ENCODE measurements at places on chromosomes 13 and 19. TPM values are rescaled to one million over a fixed set of nuclear protein-coding genes. Genes with fewer than 3 reads are reported as not detected.

The PLK5 gene
- 0.07 TPM for polyA plus RNA-seq

The TLE2 gene
- 26.8 TPM for polyA plus RNA-seq

The MCEMP1 gene
- polyA plus RNA-seq, result 0.44 TPM

The ZNF497 gene
- 3.5 TPM for polyA plus RNA-seq

The ZNF835 gene
- polyA plus RNA-seq, result 4.1 TPM

The MAB21L1 gene
- 0.10 TPM for polyA plus RNA-seq

The EDNRB gene
- 78.2 TPM for polyA plus RNA-seq

The PLPP2 gene
- polyA plus RNA-seq, result 3.0 TPM

The DACT3 gene
- polyA plus RNA-seq, result 23.4 TPM

The C13orf46 gene
- polyA plus RNA-seq, result 0.07 TPM

- DNase-seq, result no peak
Observed at GRCh38 chr19:14002571-14003250, 3.4 kb downstream of the RFX1 start.

DNA sequence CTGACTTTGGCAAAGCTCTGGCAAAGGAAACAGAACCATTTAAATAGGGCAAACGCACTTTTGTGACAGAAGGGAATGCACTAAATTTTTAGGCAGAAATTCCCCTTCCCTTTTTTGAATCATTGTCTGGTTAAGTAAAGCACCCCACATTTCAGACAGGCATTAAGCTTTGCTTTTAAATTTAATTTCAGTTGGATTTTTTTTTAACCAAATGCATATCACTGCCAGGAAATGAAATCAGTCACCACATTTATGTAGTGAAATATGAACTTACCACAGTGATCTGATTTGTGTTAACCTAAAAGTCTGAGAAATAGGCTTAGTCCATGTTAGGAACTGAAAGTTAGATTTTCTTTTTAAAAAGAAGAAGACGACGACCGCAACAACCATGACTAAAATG lies 10.8 kb downstream of the GPR183 start:
- no peak for DNase-seq

GRCh38 chr13:98525456-98526181 lies 51.3 kb downstream of the STK24 start:
- DNase-seq, result no peak

DNA sequence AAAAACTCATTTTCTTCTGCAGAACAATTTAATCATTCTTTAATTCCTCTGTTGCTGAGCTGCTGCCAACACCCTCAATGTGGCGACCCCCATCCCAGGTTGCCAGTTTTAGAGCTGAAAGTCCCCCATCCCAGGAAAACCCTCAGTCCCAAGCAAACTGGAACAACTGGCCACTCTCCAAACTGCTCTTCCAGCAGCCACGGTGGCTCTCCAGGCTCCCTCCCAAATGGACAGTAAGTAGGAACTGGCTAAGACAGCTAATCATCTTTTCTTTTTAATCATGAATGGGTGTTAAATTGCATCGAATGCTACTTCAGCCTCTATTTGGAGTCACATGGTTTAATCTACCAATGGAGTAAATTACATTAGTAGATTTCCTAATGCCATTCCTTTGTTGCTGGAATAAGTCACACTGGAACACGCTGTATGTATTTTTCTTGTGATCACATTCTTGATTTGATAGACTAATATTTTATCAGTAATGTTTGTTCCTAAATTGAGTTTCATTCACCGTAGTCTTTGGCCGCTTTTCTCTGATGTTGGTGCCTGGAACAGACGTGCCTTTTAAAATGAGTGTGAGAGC lies 33.7 kb upstream of the VSTM2B start:
- DNase-seq, result no peak

GRCh38 chr19:1295169-1296012 lies 9.7 kb downstream of the EFNA2 start:
- no peak for DNase-seq

DNA sequence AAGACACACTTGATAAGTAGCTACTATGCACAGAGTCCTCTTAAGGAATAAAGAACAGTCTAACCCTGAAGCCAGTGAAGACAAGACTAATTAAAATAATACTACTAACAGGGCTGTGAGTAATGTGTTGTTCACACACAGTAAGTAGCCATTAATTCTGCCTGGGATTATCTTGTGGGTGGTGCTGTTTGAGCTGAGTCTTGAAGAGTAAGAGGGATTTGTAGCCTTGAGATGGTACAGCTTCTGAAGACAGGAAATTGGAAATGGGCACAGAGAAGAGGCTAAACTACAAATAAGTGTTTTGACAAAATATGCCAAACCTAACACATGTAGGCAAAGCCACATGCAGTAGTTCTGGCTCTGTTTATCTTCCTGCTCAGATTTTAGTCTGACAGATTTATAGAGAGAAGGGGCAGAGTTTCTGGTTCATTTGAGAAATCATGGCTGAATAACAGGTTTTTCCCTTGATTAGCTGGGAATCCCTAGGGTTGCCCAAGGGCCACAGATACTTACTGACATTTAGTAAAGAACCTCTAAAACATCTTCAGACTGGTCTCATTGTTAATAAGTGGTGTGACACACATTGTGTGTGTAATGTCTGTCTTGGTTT lies 38.0 kb downstream of the ITGBL1 start:
- DNase-seq, result no peak

- no peak for DNase-seq
Observed at GRCh38 chr19:54172471-54173358, at the start of gene TMC4. TSS of gene TMC4 (minus strand) at chr19:54173160. CDS start at chr19:54173117, 43 bp downstream.

GRCh38 chr19:49589502-49589905 lies 1.5 kb upstream of the PRR12 start:
- no peak for DNase-seq

- DNase-seq, result no peak
Observed at GRCh38 chr19:12956446-12957388, at the start of gene GADD45GIP1. TSS of gene GADD45GIP1 (minus strand) at chr19:12957223. CDS start at chr19:12957212, 11 bp downstream.

GRCh38 chr13:22357132-22357531 lies 686.3 kb downstream of the FGF9 start:
- DNase-seq, result no peak

GRCh38 chr19:19490214-19490968 lies 25.0 kb downstream of the TSSK6 start:
- DNase-seq, result peak; percentile 81

DNA sequence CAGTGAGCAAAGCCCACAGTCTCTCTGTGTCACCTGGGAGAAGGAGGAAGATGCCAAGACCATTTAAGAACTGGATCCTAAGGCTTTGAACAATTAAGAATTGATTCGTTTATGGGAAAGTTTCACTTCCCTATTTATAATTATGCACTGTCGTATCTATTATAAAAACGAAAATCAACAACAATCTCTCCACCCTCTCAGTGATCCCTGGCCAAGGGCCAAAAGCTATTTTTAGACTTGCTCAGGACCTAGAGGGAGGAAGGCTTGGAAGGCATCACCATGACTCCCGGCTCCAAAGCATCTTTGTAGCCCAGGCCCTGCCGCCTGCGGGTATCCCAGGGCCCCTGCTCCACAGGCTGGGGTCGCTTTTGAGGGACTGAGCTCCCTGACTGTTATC lies 1.3 kb downstream of the RHPN2 start:
- no peak for DNase-seq

DNA sequence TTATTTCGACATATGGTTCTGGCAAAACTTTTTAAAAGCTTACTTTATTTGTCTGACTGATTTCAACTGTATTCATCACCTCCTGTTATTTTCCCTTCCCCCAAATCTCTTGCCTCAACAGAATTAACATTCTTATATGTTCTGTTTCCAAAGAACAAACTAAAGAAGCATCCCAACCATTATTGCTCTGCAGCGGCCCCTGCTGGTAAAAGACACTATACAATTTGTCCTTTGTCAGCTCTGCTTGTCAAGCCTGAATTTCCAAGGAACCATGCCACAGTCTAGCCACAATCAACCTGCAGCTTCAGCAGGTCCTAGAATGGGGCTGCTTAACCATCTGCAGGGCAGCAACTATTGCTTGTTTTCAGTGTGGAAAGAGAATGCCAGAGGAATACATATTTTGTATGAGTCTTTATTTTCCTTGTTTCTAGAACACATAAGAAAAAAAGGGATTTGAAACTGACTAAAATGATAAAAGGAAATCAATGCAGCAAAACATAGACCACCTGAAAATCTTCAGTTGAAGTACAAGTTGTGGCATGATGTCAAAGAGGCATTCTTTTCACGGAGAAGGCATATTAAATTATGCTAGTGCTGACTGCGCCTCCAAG lies 845.3 kb downstream of the DIAPH3 start:
- DNase-seq, result peak; percentile 66

DNA sequence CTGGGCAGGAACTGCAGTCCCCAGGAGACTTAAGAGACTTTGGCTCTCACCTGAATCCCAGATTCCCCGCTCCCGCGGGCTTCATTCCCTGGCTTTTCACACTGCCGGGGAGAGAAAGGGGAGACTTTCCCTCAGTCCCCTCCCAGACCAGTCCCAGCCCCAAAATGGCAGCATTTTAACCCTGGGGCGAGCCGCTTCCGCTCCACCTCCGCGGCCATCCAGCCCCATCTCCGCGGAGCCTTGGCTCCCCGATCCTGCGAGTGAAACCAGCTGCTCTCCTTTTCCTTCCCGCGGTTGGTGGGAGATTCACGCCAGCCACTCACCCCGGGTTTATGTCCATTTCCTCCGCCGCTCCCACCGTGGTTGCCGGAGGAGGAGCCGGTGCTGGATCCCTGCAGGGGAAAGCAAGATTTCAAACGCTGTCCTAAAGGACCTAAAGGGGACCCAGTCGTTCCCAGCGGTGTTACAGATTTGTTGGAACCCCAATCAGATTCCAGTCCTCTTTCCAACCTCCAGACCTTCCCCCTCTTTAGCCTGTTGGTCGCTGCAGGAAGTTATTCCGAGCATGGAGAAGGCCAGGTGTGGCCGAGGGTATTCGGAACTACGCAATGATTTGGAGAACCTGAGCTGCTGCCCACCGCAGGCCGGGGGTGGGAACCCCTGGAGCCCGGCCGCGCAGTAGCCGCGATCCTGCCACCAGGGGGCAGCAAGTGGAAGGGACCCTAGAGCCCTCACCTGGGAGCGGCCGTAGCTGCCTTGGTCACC lies 3.4 kb downstream of the DMKN start:
- DNase-seq, result peak; percentile 85

DNA sequence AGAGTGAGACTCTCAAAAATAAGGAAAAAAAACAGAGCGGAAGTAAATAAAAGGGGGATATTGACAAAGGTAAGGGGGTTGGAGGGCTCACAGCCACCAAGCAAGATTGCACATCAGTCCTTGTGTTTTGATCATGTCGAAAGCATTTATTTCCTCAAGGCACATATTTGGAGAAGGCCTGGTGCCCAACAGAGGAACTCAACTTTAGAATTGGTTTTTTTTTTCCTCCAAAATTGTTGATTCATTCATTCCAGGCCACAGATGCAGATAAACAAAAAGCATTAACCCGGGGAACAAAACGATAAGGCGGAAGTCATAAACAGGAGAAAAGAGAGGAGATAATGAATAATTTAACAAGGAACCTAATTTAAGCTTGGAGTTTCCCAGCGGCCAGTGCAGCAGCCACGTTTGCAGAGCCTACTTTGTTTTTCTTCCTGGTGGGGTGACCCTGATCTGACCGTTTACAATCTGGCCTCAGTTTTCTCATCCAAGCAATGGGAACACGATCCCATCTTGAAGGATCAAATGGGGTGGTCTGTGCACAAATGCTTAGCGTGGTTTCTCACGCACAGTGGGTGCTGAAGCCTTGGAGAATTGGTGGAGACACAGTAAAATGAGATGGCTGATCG lies 2.1 kb upstream of the PTPRS start:
- no peak for DNase-seq

DNA sequence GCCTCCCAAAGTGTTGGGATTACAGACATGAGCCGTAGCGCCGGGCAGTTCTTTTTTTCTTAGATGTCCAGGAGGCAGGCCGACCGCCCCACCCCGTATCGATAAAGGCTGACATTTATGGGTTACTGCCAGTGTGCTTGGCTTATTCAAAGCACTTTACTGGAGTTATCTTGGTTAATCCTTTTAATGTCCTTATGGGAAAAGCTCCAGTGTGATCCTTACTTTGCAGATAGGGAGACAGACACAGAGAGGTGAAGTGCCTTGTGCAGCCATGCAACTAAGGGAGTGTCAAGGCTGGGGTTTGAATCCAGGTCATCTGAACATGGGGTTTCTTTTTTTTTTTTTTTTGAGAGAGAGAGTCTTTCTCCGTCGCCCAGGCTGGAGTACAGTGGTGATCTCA lies 19.2 kb downstream of the NCAN start:
- no peak for DNase-seq
